T-helper 2 cell treated with Interferon-gamma antibody and Interleukin-4, amounts not matched to agents 5 μg/mL and 100 μg/mL, for 36 hours (primary cell): ENCODE measurements at places on chromosomes 1 and 21.

- DNase-seq: no peak
Observed at GRCh38 chr1:8562881-8563865, 245.3 kb downstream of the SLC45A1 start.

GRCh38 chr1:23148084-23148483 is 20.6 kb downstream of the LUZP1 start:
- no peak for DNase-seq

DNA sequence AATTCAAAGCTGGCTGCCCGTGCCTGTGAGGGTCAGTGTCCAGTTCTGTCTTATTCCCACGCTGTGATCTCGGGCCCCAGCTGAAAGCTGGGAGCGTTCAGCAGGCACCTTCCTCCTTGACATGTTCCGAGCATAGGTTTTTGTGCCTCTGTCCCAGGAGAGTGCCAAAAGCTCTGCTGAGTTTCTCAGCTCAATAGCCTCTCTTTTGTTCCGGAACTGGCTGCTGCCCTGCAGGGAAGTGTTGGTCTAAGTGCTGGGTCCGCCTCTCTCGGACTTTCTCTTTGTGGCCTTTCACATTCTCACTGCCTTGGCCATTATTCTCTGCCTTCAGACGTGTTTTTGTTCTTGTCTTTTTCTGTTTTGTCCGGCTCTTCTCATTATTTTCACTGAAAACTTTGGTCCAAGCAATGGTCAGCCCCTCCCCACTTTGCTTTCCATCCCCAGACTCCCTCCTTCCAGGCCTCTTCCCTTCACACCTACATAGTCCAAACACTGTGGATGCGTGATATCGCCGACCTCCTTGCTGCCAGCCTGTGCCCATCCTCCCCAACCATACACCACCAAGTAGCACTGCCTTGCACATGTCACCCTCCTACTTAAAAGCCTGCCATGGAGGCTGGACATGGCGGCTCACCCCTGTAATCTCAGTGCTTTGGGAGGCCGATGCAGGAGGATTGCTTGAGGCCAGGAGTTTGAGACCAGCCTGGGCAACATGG is 233.8 kb downstream of the RHOU start:
- DNase-seq: no peak

- DNase-seq: no peak
Observed at GRCh38 chr1:99992760-99993467, 23.1 kb downstream of the SLC35A3 start.

DNA sequence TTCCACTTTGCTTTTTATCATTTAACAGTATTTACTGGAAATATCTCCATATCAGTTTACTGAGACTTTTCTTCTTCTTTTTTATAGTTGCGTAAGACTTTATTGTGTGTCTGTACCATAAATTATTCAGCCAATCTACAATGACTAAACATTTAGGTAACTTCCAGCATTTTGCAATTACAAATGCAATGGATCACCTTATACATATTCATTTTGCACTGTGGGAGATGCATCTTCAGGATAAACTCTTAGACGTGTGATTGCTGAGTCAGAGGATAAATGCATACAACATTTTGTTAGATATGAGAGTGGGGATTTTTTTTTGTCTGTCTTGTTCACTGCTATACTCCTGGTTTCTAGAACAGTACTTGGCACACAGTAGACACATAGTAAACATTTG is 95.7 kb upstream of the GCLM start:
- DNase-seq: no peak

GRCh38 chr1:33826711-33827110 is 37.2 kb upstream of the HMGB4 start:
- no peak for DNase-seq
